Naive thymus-derived CD8-positive, alpha-beta T cell (primary cell): ENCODE measurements at places on chromosomes 2 and 18. TPM values are rescaled to one million over a fixed set of nuclear protein-coding genes. Genes with fewer than 3 reads are reported as not detected.
A peak's percentile ranks its signal among the peaks of the same experiment; 100 is the strongest.

GRCh38 chr2:231567159-231567558 lies 25.5 kb upstream of the TEX44 start:
- H3K27ac ChIP-seq: no peak overlapping the region
- DNase-seq: no peak
- no peak overlapping the region for H3K4me3 ChIP-seq
- peaks cover 4% of the 10 kb centered on the region for H3K36me3 ChIP-seq
- no peaks in the 10 kb centered on the region for H3K27me3 ChIP-seq
- H3K4me1 ChIP-seq: peaks cover 4% of the 10 kb centered on the region

DNA sequence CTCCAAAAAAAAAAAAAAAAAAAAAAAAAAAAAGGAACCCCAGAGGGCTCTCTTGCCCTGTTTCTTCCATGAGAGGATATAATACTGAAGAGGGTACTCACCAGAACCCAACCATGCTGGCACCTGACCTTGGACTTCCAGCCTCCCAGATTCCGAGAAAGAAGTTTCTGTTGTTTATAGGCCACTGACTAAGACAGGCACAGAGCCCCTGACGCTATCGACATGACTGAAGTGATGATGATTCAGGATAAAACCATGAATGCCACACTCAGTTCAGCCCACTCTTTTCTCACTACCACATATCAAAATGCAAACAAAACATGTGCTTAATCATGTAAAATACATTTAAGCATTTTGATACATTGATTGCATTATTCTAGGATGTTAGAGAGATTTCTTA lies 66.1 kb upstream of the CDCA7 start:
- H3K27me3 ChIP-seq: no peaks in the 10 kb centered on the region
- H3K4me3 ChIP-seq: no peak overlapping the region
- no peaks in the 10 kb centered on the region for H3K36me3 ChIP-seq
- DNase-seq: no peak
- no peaks in the 10 kb centered on the region for H3K4me1 ChIP-seq
- no peak overlapping the region for H3K27ac ChIP-seq

- no peaks in the 10 kb centered on the region for H3K4me1 ChIP-seq
- H3K36me3 ChIP-seq: no peaks in the 10 kb centered on the region
- no peak overlapping the region for H3K27ac ChIP-seq
- peaks cover 4% of the 10 kb centered on the region for H3K27me3 ChIP-seq
Measured at GRCh38 chr2:169072163-169072925, 3.0 kb downstream of the DHRS9 start.

- DNase-seq: no peak
- H3K27ac ChIP-seq: no peak overlapping the region
- H3K4me1 ChIP-seq: no peaks in the 10 kb centered on the region
Measured at GRCh38 chr2:95700519-95700918, 108.7 kb downstream of the TRIM43 start.

DNA sequence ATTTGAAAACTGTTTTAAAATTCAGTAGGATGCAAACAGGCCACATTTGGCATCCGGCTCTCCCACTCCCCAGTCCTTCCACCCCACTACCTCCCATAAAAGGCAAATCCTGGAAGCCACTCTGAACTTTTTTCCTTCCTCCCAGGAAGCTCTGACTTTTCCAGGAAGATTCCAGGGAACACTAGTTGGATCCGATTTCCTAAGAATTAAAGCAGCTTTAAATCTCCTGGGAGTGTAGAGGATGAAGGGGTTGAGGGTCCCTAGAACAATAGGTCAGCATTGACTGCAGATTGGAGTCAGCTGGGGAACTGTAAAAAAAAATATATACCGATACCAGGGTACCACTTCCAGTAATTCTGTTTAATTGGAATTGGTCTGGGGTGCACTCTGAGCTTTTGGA lies 76.9 kb downstream of the CRIM1 start:
- H3K4me3 ChIP-seq: no peak overlapping the region
- no peaks in the 10 kb centered on the region for H3K36me3 ChIP-seq
- no peaks in the 10 kb centered on the region for H3K4me1 ChIP-seq
- H3K27me3 ChIP-seq: no peaks in the 10 kb centered on the region
- DNase-seq: no peak

- H3K4me3 ChIP-seq: no peak overlapping the region
- peaks cover 11% of the 10 kb centered on the region for H3K27me3 ChIP-seq
- H3K36me3 ChIP-seq: no peaks in the 10 kb centered on the region
- H3K27ac ChIP-seq: no peak overlapping the region
- no peaks in the 10 kb centered on the region for H3K4me1 ChIP-seq
- DNase-seq: no peak
Measured at GRCh38 chr2:112019569-112019982, 35.5 kb upstream of the TMEM87B start.

- H3K27me3 ChIP-seq: no peaks in the 10 kb centered on the region
- H3K36me3 ChIP-seq: no peaks in the 10 kb centered on the region
- no peak overlapping the region for H3K4me3 ChIP-seq
- no peaks in the 10 kb centered on the region for H3K4me1 ChIP-seq
- no peak overlapping the region for H3K27ac ChIP-seq
Measured at GRCh38 chr2:123165616-123166015, 859.5 kb upstream of the CNTNAP5 start.

DNA sequence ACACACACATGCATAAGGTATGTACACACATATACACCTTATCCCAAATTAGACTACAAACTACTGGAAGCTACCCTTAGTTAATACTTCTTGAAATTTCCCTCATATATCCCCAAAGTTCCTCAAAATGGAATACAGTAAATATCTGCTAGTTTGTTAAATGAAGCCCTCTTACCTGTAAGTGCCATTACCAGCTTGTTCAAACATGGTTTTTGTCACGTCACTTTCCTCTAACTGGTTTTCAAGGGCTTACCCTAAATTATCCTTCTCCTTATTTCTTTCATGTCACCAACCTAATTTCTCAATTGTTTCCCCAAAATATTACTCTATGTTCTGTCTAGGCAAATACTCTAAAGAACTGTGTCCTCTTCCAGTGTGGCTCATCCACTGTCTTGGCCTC lies 24.4 kb upstream of the KIDINS220 start:
- H3K27ac ChIP-seq: no peak overlapping the region
- no peaks in the 10 kb centered on the region for H3K36me3 ChIP-seq
- H3K4me3 ChIP-seq: no peak overlapping the region
- DNase-seq: no peak

- no peak overlapping the region for H3K4me3 ChIP-seq
- H3K27ac ChIP-seq: peak overlapping the region; percentile 87
- DNase-seq: no peak
- H3K4me1 ChIP-seq: peaks cover 97% of the 10 kb centered on the region
Measured at GRCh38 chr2:25310965-25311864, 30.5 kb downstream of the DNMT3A start.

DNA sequence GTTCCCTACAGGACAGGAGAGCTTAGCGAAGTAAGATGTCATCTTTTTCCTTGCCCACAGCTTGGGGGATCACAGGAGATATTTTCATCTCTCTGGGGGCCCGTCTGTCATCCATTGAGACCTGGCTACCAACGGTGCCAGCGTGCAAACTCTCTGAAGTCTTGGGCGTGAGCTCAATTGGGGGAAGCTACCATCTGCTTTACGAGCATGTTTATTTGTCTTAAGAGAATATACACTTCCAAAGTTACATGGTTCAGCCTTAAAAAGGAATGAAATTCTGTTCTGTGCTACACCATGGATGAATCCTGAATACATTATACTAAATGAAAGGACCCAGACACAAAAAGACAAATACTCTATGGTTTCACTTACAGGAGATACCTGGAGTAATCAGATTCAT lies 13.6 kb downstream of the SAG start:
- H3K27me3 ChIP-seq: no peaks in the 10 kb centered on the region
- H3K27ac ChIP-seq: no peak overlapping the region
- H3K4me3 ChIP-seq: no peak overlapping the region
- peaks cover 6% of the 10 kb centered on the region for H3K4me1 ChIP-seq
- no peaks in the 10 kb centered on the region for H3K36me3 ChIP-seq
- no peak for DNase-seq

Gene KCTD1
- 3.6 TPM for total RNA-seq

Gene PLEK
- 3.9 TPM for total RNA-seq

Gene VIT
- total RNA-seq: not detected

Gene ZNF804A
- total RNA-seq: not detected

Gene MDH1B
- 0.30 TPM for total RNA-seq
